ENCODE measurements at places on chromosomes 3 and 15. TPM values are rescaled to one million over a fixed set of nuclear protein-coding genes. Genes with fewer than 3 reads are reported as not detected.

GOLGA8H gene
- 0.42 TPM for total RNA-seq

CKMT1A gene
- not detected for total RNA-seq

CCNL1 gene
- 58.3 TPM for total RNA-seq

PGBD4 gene
- total RNA-seq = 1.7 TPM

KNL1 gene
- 0.63 TPM for total RNA-seq

CAMKV gene
- not detected for total RNA-seq

CMTM7 gene
- 8.2 TPM for total RNA-seq

PPM1L gene
- 88.1 TPM for total RNA-seq

ILDR1 gene
- not detected for total RNA-seq

PCSK6 gene
- 24.1 TPM for total RNA-seq

ACAN gene
- under 0.01 TPM for total RNA-seq

TIGIT gene
- total RNA-seq = not detected

LRRC3B gene
- 0.52 TPM for total RNA-seq

KBTBD13 gene
- not detected for total RNA-seq

ITIH1 gene
- total RNA-seq = not detected

MINDY4B gene
- total RNA-seq = not detected

ROPN1 gene
- not detected for total RNA-seq

WDR82 gene
- total RNA-seq = 62.6 TPM

TTC21A gene
- 1.7 TPM for total RNA-seq

OR4M2 gene
- total RNA-seq = not detected

CACNA1D gene
- total RNA-seq = 0.75 TPM

PLXND1 gene
- total RNA-seq = 89.9 TPM

C2CD4B gene
- 4.5 TPM for total RNA-seq

CCDC39 gene
- under 0.01 TPM for total RNA-seq

EXOSC7 gene
- total RNA-seq = 25.7 TPM

ANKRD63 gene
- not detected for total RNA-seq

AMIGO3 gene
- not detected for total RNA-seq

C3orf85 gene
- not detected for total RNA-seq

SLC22A13 gene
- total RNA-seq = 0.17 TPM

GOLGA8G gene
- total RNA-seq = 0.17 TPM

EPB42 gene
- total RNA-seq = not detected

CXCR6 gene
- total RNA-seq = 0.42 TPM

ATG3 gene
- total RNA-seq = 58.6 TPM

CASR gene
- not detected for total RNA-seq

PLCL2 gene
- 7.5 TPM for total RNA-seq

RTP3 gene
- total RNA-seq = not detected

ALDH1A2 gene
- 21.0 TPM for total RNA-seq

CCR3 gene
- not detected for total RNA-seq

CEP19 gene
- total RNA-seq = 2.9 TPM

C15orf62 gene
- under 0.01 TPM for total RNA-seq

PAK6 gene
- not detected for total RNA-seq

POLQ gene
- 0.13 TPM for total RNA-seq

SUCNR1 gene
- 0.11 TPM for total RNA-seq

LTK gene
- total RNA-seq = not detected

ZNF385D gene
- total RNA-seq = 8.3 TPM

GREM1 gene
- total RNA-seq = 8.6 TPM

SCAANT1 gene
- total RNA-seq = not detected

CPLX3 gene
- 0.33 TPM for total RNA-seq

SATB1 gene
- 38.1 TPM for total RNA-seq

IGSF11 gene
- 7.0 TPM for total RNA-seq

GUCA1C gene
- total RNA-seq = not detected

Measured in esophagus muscularis mucosa (tissue), 4 donors.